Cardiac muscle cell (in vitro differentiated cells and primary cell): ENCODE measurements at places on chromosomes 6 and 20.

DNA sequence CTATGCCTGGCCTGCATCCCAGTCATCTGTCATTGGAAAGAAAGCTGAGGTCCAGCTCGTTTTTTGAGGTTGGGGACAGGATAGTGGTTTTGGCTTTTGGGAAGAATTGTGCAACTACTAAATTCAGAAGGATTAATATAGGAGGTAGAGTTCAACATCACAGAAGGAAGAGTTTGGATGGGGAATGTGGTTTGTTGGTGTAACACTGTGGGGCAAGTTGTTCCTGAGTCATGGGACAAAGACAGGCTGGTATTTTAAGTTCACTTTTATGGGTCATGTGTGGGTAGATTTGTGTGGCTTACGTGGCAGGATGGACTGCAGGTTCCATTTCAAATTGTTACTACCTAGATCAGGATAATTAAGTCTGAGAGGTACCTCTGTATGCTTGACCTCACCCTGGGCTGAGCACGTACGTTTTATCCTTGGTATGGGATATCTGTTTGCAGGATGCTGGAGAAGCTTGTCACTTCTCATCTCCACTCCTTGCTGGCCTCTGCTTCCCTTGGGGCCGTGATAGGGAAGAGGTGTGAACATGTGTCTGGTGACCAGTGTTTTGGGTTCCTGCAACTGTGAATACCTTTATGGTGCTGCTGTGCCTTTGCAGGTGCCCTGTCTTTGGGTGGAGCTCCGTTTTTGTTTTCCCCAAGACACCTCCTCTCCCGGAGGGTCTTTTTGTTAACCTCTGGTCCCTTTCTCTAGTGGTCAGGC is 177.6 kb downstream of the JARID2 start:
- no peak for DNase-seq

GRCh38 chr20:37873884-37874283 is 29.0 kb upstream of the VSTM2L start:
- no peak for DNase-seq

DNA sequence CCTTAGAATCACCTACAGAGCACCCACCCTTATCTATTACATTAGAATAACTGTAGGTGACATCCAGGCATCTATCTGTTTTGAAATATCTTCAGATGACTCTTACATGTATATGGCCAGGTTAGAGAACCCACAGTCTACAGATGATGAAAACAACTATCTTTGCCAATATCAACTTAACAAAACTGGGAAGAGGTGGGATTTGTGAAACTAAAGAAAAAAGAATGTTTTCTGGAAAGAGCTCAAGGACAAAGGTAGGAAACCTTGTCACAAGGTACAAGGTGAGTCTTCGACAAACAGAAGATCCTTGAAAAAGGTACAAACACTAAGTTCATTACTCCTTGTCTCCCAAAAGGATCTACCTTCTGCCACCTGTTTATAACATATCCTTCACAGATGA is 47.0 kb upstream of the DST start:
- DNase-seq: no peak

DNA sequence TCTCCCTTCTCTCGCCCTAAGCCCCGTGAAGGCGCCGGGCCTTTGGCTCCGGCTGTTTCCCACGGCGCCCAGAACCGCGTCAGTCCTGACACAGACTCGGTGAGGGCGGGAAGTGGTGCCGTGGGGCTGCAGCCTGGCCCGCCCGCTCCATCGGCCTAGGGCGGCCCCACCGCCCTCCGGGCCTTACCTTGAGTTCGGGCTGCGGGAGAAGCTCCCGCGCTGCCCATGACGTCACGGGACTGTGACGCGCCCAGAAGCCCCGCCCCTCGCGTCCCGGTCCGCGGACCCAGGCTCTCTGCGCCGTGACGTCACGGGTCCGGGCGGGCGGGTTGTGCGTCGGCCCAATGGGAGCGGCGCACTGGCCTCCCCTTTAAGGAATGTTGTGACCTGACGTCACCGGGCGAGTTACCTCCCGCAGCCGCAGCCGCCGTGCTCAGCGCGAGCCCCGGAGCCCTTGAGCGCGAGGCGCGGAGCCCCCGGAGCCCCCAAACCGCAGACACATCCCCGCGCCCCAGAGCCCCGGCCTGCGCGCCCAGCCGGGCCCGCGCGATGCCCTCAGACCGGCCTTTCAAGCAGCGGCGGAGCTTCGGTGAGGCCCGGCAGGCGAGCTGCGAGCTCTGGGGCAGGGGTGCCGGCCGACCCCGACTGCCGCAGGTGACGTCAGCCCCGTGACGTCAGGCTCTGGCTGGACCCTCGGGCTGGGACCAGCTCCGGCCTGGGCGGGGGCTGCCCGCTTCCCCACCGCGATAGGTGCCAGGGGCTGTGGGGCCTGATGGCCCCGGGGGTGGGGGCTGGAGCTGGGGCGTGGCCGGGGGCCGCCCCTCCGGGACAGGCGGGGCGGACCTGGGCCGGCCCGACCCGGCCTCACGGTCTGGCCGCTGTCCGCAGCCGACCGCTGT is at the start of gene MAP1LC3A:
TSS of gene MAP1LC3A (plus strand) at position 399 of the 899 bp plus-strand sequence. CDS start at position 550, 151 bp downstream.
- peak; percentile 98 for DNase-seq

DNA sequence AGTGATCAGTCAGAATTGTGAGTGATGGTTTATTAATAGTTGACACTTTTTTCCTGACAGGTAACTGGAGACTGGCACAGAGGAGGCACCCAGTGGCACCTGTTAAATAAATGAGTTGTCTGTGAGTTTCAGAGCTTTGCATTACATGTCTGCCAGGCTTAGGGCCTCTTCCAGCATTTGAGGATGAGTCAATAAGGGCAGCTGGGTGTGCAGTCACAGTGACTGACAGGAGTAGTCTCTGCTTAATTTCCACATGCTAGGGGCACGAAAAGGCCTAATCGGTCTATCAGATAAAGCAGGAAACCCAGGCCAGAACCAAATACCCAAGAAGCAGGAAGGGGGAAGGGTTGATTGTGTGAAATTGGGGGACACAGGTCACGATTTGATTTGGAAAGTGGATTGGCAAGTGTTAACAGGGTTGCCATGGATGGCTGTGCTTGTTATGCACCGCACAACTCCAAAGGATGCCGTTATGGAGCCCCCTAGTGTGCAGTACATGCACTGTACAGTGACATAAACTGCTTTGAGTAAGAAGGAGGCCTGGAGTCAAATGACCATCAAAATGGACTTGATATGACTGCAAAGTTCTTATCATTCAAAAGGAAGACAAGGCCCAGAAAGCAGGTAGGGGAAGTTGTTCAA is 111.9 kb upstream of the GGTLC1 start:
- peak; percentile 80 for DNase-seq

GRCh38 chr6:170363255-170363654 is 56.7 kb downstream of the FAM120B start:
- no peak for DNase-seq

GRCh38 chr6:103193413-103193812 is 1666.3 kb downstream of the HACE1 start:
- no peak for DNase-seq

GRCh38 chr20:9202420-9203080 is 133.7 kb downstream of the PLCB4 start:
- no peak for DNase-seq

GRCh38 chr6:42877695-42878094 is 1.7 kb upstream of the RPL7L1 start:
- DNase-seq: no peak

DNA sequence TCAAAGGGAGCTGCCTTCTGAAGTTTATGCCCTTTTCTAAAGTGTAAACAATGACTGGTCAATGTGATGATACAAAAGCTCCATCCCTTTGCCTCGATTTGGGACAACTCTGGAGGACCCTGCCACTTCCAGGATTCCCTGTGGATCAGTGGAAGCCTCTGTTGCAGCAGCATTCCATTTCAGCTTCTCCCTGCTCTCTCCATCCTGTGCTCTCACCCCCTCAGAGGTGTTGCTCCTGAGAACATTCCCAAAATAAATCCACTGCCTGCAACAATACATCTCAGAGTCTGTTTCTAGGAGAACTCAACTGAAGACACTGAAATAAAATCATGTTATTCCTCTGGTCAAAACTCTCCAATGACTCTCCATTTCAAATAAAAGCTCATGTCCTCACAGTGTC is 263.6 kb downstream of the HACE1 start:
- no peak for DNase-seq

- no peak for DNase-seq
Observed at GRCh38 chr6:53426667-53427270, 78.0 kb upstream of the ELOVL5 start.

DNA sequence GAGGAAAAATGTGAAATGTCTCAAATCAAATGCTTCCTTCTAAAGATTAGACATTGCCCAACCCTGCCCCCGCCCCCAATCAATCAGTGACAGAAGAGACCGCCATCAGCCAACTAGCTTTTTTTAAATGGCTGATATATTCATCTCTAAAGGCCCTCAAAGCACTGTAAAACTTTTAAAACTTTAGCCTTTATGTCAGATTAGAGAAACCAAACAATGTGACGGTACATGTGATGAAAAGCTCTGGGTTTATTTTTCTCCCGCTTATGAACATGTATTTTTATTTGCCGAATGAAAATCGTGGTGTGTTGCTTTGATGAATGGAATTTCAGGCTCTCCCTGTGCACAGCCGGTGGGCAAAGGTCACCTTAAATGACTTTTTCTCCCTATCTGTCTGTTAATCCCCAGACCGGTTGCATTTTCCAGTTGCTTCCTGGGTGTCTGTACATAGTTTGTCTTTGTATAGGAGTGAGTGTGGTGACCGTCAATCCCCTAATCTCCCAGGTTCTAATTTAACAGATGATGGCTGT is 38.5 kb downstream of the TBC1D7 start:
- no peak for DNase-seq

GRCh38 chr6:72217626-72218025 is 331.3 kb downstream of the RIMS1 start:
- no peak for DNase-seq

DNA sequence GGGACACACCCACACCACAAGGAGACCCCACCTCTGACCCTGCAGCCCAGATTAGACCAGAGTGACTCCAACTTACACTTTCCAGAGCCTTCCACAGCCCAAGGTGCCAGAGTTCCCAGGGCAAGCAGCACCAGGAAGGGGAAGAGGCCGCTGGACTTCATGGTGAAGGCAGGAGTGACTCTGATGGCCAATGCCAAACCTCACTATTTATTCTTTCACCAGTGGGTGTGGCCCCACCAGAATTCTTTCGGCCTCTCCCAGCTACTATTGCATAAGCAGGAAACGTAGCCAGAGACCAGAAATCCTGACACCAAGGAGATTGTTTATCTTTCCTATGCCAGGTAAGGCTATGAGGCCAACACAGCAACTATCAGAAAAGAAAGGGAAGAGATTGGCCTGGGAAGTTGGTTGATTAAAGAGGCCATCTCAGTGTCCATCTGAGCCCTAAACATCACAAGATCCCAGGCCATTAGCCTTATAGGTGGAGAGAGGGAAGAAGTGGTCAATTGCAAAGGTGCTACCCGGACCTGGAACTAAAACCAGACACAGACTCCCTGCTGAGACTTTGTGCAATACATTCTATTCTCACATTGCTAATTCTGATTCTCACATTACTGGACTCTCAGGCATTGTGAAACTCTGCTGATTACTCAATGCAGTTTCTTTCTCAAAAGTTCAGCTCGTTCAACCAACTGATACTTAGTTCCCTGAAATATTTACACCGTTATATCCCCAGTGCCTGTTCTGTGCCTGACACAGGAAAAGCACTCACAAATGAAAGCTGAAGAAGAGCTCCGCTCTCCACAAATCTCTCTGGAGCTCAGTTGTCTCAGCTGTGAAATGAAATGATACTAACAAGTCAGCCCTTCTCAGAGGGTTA is at the start of gene SLPI:
TSS of gene SLPI (minus strand) at position 182 of the 880 bp plus-strand sequence. CDS start at position 161, 21 bp downstream.
- DNase-seq: peak; percentile 84

- DNase-seq: no peak
Observed at GRCh38 chr6:41071501-41071922, 644 bp downstream of the OARD1 start.

DNA sequence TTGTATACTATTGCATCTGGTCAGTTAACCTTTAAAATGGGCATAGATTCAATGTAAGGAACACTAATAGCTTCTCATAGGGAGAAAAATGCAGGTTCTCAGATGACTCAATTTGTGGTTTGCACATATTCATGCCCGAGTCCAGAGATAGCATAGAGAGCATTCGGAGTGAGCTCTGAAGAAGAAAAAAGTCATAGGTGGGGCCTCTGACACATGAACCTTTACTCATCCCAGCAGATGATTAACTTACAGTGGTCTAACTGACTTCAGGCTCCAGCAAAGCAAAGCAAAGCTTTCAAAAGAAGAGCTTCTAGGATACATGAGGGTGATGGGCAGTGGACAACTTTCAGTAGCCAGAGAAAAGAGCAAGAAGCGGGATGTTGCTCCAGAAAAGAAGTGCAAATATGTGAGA is 55.3 kb upstream of the BTN3A2 start:
- DNase-seq: no peak

GRCh38 chr20:57600320-57601210 is 19.7 kb downstream of the ZBP1 start:
- DNase-seq: no peak

DNA sequence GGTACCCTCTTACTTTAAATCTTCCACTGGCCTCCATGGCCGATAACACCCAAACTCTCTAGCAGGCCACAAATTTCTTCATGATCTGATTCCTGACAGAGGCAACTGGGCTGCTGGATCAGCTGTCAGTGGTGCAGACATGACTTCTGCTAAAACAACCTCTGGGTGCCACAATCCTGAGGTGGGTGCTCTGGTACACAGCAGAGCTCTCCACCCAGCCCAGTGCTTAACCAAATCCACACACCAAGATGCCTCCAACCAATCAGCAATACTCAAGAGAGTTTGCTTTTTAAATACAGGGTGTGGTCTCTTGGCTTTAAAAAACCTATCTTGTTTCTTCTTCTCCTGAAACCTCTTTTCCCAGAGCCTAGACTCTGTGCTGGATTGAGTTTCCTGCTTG is 126.6 kb upstream of the SPACA1 start:
- no peak for DNase-seq

DNA sequence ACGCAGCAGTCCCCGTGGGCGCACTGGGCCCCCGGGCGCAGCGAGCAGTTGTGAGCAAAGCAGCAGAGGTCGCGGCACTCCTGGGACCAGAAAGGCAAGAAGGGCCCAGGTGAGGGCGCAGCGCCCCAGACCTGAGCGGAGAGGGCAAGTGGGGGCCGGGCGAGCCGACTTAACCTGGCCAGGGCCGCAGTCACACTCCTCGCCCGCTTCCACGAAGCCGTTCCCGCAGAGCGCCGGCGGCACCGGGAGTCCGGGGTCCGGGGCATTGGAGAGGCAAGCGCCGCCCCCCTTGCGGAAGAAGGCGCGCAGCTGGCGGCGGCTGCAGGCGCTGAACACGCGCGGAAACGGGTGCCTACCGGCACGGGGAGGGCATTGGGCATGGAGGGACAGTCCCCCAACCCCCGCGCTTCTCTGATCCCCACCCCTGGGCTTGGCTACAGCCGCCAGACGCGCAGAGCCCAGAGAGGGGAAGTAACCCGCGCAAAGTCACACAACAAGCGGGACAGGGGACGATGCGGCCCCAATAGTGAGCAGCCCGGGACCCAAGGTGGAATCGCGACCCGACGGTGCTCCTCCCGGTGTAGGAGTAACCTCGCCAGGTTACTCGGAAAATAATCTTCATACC is 9.2 kb downstream of the ADAM33 start:
- no peak for DNase-seq

DNA sequence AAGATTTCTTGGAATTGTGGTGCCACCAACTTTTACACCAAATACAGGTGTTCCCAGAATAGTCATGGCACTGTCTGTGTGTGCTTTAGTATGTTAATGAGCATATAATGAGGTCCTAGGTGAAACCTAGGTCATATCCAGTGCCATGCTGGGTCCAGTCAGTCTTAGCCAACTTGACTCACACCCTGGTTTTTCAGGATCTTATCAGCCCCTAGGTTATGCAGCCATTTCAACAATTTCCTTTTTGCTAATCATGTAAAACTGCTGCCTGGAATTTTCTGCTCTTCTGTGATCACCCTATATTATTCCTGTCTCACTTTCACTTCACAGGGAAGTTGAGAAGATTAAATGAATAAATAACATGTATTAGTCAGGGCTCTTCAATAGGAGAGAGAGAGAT is 23.7 kb downstream of the SDHAF4 start:
- peak; percentile 38 for DNase-seq
